ENCODE measurements at places on chromosomes 2 and 18.

DNA sequence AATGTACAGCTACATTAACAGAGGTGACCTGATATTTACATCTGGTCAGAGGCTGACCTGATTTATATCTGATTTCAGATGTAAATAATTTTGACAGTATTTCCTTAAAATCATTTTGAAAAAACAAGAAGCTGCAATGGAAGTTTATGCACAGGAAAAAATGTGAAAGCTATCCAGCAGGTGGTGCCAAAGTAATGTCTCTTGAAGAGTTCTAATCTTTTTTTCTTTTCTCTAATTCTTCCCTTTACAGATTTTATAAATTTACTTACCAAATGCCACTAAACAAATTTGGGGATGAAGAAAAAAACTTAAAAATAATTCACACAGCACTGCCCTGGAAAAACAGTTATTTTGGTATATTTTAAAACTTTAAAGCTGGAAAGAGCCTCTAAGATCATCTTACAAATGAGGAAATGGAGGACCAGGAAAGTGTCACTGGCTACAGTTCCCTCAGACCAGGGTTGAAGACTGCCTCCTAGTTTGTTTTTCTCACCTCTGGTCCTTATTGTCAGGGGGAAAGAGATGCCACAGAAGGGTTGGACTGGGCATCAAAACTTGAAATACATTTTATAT, 16.4 kb upstream of the FBLN7 start:
- no peak for DNase-seq

GRCh38 chr2:124034265-124034664, 9.2 kb downstream of the CNTNAP5 start:
- no peak for DNase-seq

GRCh38 chr2:160352500-160352899, 141.1 kb downstream of the RBMS1 start:
- no peak for DNase-seq

DNA sequence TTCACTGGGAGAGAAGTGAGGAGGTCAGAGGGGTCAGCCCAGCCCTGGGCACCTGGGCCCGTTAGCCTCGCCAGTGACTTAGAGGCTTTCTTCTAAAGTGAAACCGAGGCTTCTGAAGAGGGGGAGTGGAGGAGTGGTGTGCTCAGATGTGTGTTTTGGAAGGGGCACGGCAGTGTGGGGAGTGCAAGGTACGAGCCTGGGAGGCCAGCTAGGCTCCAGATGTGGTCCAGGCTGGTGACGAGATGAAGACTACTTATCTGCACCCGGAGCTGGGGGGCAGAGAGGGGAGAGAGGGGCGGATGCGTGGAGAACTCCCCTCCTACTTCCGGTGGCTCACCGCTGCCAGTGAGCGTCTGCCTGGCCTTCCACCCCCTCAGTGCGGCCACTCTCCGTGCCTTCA, 371.3 kb upstream of the HS6ST1 start:
- DNase-seq: no peak

GRCh38 chr2:209696836-209697711, 74.6 kb upstream of the UNC80 start:
- no peak for DNase-seq

GRCh38 chr18:55258088-55258487, 298.8 kb upstream of the CCDC68 start:
- no peak for DNase-seq

- DNase-seq: no peak
These were observed 1135.3 kb upstream of the ZEB2 start for GRCh38 chr2:145655165-145655765.

DNA sequence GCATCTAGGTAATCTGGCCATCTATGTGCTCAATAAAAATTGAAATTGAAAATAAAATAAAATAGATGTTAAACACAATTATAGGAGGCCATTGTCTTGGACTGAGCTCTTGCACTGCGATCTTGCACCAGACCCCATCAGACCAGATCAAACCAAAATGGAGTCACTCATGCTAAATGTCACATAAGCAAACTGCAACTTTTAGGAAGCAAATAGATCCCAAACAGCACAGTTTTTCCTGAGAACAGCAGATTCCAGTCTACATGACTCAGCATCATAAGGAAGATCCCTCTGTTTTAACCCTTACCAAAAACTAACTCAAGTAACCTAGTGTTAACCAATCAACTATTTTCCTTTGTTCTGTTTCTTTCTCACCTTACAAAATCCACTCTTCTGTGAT, 57.7 kb upstream of the LRP1B start:
- no peak for DNase-seq

DNA sequence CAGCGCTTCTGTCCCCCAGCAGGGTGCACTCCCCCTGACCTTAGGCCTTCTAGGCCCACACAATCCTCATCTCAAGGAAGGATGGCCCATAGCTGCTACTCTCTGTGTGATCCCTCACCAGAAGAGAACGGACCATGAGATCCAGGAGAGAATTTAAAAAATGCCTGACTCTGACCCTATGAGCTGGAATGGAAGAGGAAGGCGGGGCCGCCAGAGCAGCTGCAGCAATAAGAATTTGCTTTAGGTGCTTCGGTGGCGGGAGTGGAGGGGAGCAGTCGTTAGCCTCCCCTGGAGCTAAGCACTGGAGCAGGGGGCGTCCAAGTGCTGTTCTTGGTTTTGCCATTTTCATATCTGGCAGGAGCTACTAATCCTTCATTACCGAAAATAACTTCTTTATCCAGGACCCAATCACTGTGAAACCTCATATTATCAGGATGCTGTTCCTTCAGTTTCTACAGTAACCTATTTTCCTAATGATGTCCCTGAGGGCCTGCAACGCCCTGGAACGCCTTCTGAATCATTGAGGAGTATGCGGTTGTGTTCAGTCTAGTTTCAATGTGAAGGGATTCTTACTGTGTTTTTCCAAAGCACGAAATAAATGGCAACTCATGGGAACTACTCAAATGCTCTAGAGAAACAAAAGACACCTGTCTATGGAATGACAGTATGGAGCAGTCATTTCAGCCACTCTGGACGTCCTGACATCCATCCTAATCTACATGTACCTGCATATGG, 105.1 kb upstream of the SIX2 start:
- DNase-seq: no peak

DNA sequence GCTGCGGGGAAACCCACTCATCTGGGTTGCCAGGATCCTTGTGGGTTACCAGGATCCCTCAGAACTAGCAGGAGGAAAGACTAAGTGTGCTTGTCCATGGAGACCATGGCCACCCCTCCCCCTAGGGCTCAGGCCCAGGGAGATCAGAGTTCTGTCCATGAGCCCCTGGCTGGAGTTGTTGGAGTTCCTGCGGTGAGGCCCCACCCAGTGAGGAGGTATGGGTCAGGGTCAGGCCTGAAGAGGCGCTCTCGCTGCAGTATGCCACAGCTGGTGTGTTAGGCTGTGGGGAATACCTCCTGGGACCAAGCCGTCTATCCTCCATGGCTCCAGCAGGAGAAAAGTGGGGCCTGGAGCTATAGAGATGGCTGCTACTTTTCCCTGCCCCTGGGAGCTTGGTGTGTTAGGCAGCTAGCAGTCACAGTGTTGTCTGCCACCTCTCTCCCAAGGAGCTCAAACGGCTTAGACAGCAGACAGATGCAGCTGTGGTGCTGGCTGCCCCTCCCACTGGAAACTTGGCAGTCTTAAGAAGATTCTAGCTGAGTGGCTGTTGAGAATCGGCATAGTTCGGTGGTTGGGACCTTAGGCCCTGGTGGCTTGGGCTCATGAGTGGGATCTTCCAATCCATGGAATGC, 240.3 kb upstream of the CELF4 start:
- no peak for DNase-seq

DNA sequence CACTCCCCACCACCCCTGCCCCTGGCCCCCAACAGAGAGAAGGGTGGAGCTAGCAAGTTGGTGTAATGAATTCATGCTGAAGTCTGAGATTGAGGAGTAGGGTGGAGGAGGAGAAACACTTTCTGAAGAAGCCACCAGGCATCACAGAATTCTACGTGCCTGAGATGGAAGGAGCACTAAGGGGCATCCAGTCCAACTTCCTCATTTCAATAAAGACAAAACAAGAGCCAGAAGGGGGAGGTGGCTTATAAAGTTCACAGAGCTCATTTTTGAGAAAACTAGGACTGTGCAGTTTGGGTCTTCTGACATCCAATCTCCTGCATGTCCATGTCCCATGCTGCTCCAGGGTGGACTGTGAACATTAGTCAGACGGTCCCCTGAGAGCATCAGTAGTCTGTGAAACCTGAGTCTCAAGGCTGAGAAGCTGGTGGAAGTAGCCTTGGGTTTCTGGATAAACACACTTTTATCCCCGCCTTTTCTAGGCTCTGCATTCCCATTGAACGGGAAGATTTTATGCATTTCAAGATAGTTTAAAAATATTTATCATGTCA, 77.7 kb downstream of the TRIM43 start:
- no peak for DNase-seq

- no peak for DNase-seq
These were observed 227.5 kb downstream of the TTC32 start for GRCh38 chr2:19674051-19675002.

- DNase-seq: no peak
These were observed 74.7 kb downstream of the KCTD1 start for GRCh38 chr18:26473672-26474071.

- no peak for DNase-seq
These were observed 52.5 kb downstream of the SETBP1 start for GRCh38 chr18:44733069-44733753.

- DNase-seq: no peak
These were observed 13.5 kb downstream of the CCL20 start for GRCh38 chr2:227827143-227827542.

- DNase-seq: no peak
These were observed 65.0 kb downstream of the CYP1B1 start for GRCh38 chr2:38010995-38011394.

DNA sequence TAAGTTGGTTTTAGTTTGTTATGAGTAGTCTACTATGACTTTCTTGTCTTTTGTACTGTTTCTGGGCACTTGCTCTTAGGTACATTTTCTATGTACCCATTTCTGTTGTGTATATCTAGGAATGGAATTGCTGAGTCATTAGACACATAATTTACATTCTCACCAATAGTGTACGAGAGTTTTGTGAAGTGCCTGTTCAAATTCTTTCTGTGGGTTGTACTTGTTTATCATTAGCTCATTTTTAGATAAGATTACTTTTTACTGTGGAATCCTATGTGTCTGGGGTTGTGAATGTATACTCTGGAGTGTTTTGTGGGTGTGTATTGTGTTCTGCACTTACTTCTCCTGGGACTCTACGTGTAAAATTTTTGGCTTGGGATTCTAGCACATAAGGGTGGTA, 36.6 kb upstream of the CD28 start:
- DNase-seq: no peak

DNA sequence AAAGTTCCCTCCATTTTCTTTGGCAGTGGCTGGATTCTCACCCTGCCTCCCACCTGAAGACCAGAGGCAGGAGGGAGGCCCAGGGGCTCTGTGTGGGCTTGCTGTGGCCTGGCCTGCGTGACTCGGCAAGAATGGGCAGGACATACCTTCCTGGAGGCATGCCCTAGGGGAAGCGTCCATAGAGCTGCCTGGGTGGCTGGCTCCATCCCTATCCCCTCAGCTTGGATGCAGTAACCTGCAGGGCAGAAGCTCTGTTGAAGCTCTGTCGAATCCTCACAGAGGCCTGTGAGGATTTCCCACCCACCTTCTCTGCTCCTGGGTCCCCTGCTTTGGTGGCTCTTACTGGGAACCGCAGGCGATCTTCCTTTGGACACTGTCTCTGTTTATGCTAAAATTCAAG, 1.3 kb upstream of the PRSS56 start:
- DNase-seq: no peak

DNA sequence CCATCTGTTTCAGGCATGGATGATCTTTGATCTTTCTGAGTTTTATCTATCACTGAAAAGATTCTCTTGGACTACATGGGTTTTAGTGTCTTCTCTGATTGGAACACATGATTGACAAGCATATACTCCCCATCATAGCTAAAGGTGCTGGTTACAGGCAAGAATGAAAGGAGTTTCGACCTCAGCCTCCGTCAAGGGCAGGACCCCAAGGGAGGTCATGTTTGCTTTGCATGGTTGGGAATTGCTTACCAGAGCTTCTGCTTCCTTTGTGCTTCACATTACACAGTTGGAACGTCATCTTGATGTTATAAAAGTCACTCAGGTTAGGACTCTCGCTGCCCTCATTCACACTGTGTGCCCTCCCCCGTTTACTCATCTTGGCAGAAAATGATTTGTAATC, 287.7 kb downstream of the PIK3C3 start:
- no peak for DNase-seq

GRCh38 chr2:236052926-236053821, 115.0 kb downstream of the GBX2 start:
- no peak for DNase-seq

GRCh38 chr2:218547978-218548377, 20.2 kb downstream of the USP37 start:
- DNase-seq: no peak
